ENCODE measurements at places on chromosomes 2 and 18. TPM values are rescaled to one million over a fixed set of nuclear protein-coding genes. Genes with fewer than 3 reads are reported as not detected.

DNA sequence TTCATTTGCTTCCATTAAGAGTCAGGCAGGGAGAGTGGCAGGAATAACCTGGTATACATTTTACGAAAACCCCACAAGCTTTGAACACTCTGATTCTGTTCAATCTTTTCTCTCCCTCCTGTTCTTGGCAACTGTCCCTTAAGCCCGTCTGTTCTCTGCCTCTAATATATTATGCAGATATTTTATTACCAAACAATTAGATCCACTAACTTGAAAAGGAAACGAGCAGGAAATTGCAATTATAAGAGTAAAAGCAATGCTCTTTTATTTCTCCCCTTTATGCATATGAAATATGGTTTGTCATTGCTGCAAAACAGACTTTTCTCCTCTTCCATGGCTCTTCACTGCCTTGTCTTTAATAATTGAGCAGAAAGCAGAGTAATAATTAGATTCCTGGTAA, 149.1 kb upstream of the CELF4 start:
- H3K4me1 ChIP-seq: no peaks in the 10 kb centered on the region
- DNase-seq: no peak
- no peaks in the 10 kb centered on the region for H3K36me3 ChIP-seq
- H3K27ac ChIP-seq: no peak overlapping the region
- H3K4me3 ChIP-seq: no peak overlapping the region

- no peak overlapping the region for H3K4me3 ChIP-seq
- no peaks in the 10 kb centered on the region for H3K27me3 ChIP-seq
- H3K4me1 ChIP-seq: no peaks in the 10 kb centered on the region
- H3K36me3 ChIP-seq: peaks cover 2% of the 10 kb centered on the region
- DNase-seq: no peak
- H3K27ac ChIP-seq: no peak overlapping the region
Observed at GRCh38 chr2:238021327-238021726, 39.5 kb upstream of the SCLY start.

DNA sequence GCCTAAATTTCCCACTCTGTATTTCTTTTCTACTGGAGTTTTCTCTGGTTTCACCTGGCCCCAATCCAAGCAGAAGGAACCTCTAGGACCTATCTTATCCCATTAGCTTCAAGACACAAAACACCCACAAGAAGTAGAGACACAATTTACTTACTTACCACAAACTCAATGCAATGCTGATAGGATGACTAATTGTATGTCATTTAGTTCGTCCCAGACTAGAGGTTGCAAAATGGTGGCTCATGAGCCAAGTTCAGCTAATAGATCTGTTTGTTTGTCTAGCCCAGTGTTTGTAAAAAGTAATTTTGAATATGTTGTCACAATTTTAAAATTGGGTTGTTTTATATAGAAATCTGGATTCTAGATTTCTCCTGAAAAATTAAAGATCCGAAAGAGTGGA, 34.7 kb upstream of the ZSWIM2 start:
- no peak overlapping the region for H3K4me3 ChIP-seq
- no peaks in the 10 kb centered on the region for H3K27me3 ChIP-seq
- H3K4me1 ChIP-seq: no peaks in the 10 kb centered on the region
- peak; percentile 36 for DNase-seq

- no peaks in the 10 kb centered on the region for H3K36me3 ChIP-seq
- H3K27me3 ChIP-seq: peaks cover 7% of the 10 kb centered on the region
- no peak overlapping the region for H3K4me3 ChIP-seq
- H3K4me1 ChIP-seq: no peaks in the 10 kb centered on the region
- no peak for DNase-seq
Observed at GRCh38 chr2:219621935-219622334, 5.5 kb upstream of the SLC4A3 start.

DNA sequence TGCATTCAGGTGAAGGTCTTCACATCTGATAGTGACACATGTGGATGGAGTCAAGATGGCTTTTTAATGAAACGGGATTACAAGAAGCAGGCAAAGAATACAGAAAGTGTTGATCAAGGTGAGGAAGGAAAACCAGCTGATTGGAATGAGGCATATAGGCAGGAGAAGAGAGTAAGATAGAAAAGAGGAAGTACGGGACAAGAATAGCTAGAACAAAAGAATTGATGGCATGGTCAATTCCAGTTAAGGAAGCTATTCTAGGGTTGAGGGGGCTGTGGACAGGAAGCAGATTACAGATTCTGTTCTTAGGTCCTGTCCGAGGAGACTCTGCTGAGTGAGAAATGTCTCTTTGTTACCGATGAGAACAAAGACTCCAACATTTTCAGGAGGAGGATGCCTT, 13.2 kb upstream of the NCK2 start:
- DNase-seq: no peak
- no peaks in the 10 kb centered on the region for H3K36me3 ChIP-seq
- no peak overlapping the region for H3K27ac ChIP-seq
- no peaks in the 10 kb centered on the region for H3K27me3 ChIP-seq
- peaks cover 2% of the 10 kb centered on the region for H3K4me1 ChIP-seq

- no peak overlapping the region for H3K4me3 ChIP-seq
- no peaks in the 10 kb centered on the region for H3K36me3 ChIP-seq
- DNase-seq: no peak
- no peaks in the 10 kb centered on the region for H3K4me1 ChIP-seq
Observed at GRCh38 chr2:203721781-203722300, 15.4 kb downstream of the CD28 start.

DNA sequence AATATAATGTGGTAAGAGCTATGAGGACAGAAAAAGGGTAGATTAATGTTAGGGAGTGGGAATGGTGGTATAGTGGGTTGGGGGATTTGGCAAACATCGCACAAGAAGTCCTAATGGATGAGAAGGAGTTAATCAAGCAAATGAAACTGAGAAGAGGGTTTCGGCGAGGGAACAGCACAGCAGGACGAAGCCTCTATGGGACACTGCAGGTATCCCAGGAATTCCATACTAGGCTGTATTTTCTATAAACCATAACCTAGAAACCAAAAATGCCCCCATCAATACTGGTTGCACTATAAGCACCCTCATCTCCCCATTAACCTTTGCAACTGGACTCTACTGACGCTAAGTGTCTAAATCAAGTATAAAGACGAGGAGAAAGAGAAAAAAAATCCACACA, 10.3 kb downstream of the WDFY1 start:
- peaks cover 13% of the 10 kb centered on the region for H3K4me1 ChIP-seq
- H3K36me3 ChIP-seq: no peaks in the 10 kb centered on the region
- no peak overlapping the region for H3K4me3 ChIP-seq
- H3K27ac ChIP-seq: no peak overlapping the region
- DNase-seq: no peak

GRCh38 chr2:72033636-72034035, 114.0 kb downstream of the CYP26B1 start:
- no peaks in the 10 kb centered on the region for H3K36me3 ChIP-seq
- no peak for DNase-seq
- H3K27ac ChIP-seq: no peak overlapping the region
- H3K4me3 ChIP-seq: no peak overlapping the region

GRCh38 chr18:217532-218336, 50.1 kb downstream of the THOC1 start:
- H3K4me3 ChIP-seq: no peak overlapping the region
- peaks cover 7% of the 10 kb centered on the region for H3K36me3 ChIP-seq
- H3K4me1 ChIP-seq: no peaks in the 10 kb centered on the region
- no peak for DNase-seq

The C2orf80 gene
- total RNA-seq: not detected
